ENCODE measurements at places on chromosomes 11 and 22.

DNA sequence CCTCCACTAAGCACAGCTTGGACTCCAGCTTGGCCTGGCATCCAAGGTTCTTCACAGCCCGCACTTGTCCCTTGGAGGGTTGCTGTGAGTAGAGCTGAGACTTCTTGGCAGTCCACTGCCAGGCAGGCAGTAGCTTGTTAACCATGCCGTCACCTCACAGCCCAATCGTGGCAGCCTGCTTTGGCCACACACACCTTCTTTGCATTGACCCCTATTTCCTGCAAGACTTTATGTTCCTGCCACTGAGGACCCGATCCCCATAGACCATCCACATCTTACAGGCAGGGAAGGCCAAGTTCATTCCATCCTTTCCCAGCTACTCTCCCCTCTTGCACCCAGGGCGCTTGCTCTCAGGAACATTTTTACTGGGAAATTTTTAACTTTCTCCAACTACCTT, 2.5 kb upstream of the PYGM start:
- no peak for DNase-seq

- no peak for DNase-seq
Measured at GRCh38 chr22:22871536-22872278, 15.9 kb upstream of the IGLL5 start.

- no peak for DNase-seq
Measured at GRCh38 chr11:74106124-74106523, 64.7 kb downstream of the C2CD3 start.

DNA sequence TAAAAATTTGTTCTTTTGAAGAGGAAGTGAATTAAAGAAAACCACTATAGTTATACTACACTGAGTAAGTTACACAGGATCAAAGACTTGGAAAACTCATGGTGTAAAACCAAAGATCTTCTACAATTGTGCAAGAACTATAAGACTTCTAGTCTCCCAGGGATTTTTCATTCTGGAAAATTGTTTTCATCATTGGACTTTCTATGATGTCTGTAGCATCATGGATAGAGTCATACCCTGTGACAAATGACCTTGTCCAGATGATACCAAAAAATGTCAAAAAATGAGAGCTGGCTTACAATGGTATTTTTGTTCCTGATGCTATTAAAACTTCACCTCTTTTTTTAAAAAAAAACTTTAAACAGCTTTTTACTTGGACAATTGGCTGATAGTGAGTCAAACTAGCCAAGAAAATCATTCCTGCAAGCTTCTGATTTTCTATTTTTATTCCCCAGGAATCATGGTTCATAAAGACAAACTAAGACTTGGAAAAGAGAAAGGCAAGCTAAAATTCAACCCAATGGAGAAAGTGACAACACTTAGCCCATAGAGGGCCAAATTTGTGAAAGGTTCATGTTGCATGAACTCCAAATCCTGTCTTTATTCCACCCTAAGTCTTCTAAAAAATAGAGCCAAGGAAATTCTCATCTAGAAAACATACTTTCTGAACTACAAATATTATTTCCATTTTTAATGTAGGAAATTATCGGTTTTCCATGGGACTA, 30.7 kb downstream of the ME3 start:
- no peak for DNase-seq

DNA sequence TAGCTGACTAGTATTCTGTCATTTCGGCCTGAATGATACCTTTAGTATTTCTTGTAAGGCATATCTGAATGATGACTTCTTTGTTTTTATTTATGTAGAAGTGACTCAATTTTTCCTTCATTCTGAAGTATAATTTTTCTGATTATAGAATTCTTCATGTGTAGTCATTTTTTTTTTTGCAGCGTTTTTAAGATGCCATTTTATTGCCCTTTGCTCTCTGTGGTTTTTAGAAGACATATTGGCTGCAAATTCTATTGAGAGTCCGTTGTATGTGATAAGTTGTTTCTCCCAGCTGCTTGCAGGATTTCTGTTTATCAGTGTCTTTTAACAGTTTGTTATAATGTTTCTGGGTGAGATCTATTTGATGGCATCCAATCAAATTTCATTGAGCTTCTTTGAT, 1224.8 kb downstream of the JRKL start:
- DNase-seq: peak; percentile 3

DNA sequence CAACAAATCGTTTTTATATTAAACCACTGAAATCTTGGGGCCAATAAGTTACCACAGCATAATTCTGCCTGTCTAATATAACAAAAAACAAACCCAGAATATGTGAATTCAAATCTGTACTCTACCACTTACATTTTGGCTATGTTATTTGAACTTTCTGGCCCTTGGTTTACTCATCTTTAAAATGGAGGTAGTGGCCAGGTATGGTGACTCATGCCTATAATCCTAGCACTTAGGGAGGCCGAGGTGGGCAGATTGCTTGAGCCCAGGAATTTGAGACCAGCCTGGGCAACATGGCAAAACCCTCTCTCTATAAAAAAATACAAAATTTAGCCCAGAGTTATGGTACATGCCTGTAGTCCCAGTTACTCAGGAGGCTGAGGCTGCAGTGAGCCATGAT, 84.2 kb downstream of the FAM168A start:
- no peak for DNase-seq
